ENCODE measurements at places on chromosomes 13 and 19.
A peak's percentile ranks its signal among the peaks of the same experiment; 100 is the strongest.

DNA sequence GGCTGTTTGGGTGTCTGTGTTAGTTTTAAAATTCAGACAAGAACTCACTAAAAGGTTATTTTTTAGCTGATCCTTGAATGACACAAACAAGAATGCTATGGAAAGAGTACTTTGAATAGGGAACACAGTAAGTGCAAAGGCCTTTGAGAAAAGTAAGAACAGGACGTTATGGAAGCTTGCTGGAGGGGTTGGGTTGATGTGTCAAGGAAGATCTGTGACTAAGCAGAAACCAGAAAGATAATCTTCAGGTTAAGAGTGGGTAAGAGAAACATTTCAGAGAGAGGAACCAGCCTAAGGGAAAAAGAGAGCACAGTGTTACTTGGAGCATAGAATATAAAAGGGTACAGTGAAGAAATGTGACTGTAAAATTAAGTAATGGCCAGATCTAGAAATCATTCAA is 41.2 kb upstream of the TRPC4 start:
- DNase-seq = no peak

DNA sequence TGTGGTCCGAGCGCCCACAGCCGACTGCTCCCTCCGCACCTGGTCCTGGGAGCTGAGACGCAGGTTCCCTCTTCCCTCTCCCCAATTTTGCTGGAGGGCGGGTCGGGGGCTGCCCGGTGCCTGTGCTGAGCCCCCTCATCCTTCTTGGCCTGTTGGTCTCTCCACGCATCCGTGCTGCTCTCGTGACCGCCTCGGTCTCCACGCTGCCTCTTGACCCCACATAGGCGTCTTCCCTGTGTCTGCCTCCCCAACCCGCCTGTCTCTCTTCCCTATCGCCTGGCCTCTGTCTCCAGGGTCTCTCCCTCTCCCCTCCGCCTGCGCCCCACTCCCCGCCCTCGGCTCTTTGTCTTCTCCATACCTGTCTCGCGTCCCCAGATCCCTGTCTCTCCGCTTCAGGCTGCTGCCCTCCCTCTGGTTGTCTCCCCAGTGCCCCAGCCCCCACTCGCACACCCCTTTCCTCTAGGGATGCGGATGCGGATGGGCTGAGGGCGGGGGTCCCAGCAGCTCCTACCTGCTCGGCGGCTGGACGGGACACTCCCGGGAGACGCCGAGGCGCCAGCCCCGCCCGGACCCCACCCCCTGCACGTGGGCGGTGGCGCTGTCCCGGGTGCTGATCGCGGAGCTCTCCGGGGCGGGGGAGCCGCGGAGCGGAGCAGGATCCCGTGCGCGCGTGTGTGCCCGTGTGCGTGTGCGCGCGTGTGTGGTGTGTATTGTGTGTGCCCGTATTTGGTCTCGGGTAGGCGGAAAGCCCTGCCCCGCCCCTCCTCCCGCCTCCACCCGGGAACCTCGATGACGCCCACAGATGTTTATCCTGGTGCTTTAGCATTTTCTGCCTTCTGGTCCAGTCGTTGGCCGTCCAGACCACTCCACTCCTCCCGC is at the start of gene SYT5:
TSS of gene SYT5 (minus strand) at position 684 of the 879 bp plus-strand sequence. CDS start 1,248 bp downstream, outside the sequence.
- DNase-seq = peak; percentile 50

DNA sequence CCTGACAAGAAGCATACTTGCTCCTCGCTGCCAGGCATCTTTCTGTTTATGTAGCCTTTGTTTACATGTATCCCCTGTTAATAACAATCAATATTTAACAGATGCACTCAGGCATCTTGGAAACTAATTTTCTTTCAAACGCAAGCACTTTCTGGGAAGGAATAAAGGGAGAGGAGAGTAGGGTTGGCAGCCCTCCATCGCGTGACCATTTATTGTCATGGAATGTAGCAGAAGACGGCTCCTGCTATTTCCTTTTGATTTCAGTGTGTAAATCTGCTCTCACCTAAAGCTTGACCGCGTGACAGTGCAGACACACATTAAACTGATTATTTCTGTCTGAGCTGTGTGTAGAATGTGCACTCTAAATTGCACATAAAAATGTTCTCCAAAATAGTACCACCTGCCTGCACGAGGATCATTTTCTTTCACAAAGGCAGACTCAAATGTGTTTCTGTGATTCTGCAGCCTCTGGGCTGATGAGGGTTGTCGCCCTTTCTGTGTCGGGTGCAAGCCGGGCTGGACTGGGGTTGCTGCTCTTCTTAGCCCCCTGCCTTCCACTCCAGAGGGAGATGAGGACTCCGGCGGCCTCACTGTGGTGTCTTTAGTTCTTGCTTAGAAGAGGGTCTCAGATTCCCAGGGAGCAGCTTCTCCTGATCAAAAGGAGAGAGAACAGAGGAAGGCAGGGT is 223.5 kb upstream of the MAB21L1 start:
- no peak for DNase-seq

DNA sequence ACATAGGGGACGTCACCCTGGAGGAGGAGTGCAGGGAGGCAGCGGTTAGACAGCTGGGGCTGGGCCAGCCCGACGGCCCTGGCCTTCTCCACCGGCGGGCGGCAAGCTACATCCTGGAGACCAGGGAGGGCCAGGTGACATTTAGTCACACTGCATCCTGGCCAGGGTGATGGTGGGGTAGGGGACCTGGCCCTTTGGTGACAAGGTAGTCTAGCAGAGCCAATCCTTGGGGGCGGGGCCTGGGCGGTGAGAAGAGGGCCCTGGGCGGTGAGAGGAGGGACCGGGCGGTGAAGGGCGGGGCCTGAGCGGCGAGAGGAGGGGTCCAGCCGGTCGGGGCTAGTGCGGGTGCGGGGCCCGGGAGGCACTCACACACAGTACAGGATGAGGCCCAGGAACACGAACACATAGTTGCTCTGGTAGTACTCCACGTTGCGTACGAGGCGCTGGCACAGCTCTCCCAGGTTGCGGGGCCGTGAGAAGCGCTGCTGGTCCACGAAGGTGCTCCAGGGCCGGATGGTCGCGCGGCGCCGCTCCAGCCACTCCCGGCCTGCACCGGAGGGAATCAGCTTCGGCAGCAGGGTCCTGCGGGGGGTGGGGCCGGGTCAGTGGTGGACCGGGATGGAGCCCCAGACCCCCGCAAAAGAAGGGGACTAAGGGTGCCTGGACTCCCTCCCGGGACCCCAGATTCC is 610 bp downstream of the RABAC1 start:
- peak; percentile 60 for DNase-seq

GRCh38 chr13:111202156-111202621 is 87.1 kb downstream of the ARHGEF7 start:
- no peak for DNase-seq

GRCh38 chr19:49020931-49021895 is 2.9 kb downstream of the CGB3 start:
- no peak for DNase-seq
